ENCODE measurements at places on chromosomes 11 and 22. TPM values are rescaled to one million over a fixed set of nuclear protein-coding genes. Genes with fewer than 3 reads are reported as not detected.

Gene KDM4E
- total RNA-seq = not detected

Gene SHISAL1
- total RNA-seq = 6.6 TPM

Gene PANX3
- total RNA-seq = not detected

Gene OSBP
- total RNA-seq = 64.7 TPM

Gene ACR
- 0.80 TPM for total RNA-seq

Gene TMEM123
- 126 TPM for total RNA-seq

Gene CASP5
- total RNA-seq = 25.7 TPM

Gene TREH
- 2.4 TPM for total RNA-seq

Gene CRYBB1
- not detected for total RNA-seq

Gene OR56A1
- not detected for total RNA-seq

Gene ENTHD1
- not detected for total RNA-seq

Gene RBMXL2
- not detected for total RNA-seq

Gene ARVCF
- total RNA-seq = 18.5 TPM

All from colonic mucosa (tissue), 4 donors.